ENCODE measurements at places on chromosomes 3 and 15.

DNA sequence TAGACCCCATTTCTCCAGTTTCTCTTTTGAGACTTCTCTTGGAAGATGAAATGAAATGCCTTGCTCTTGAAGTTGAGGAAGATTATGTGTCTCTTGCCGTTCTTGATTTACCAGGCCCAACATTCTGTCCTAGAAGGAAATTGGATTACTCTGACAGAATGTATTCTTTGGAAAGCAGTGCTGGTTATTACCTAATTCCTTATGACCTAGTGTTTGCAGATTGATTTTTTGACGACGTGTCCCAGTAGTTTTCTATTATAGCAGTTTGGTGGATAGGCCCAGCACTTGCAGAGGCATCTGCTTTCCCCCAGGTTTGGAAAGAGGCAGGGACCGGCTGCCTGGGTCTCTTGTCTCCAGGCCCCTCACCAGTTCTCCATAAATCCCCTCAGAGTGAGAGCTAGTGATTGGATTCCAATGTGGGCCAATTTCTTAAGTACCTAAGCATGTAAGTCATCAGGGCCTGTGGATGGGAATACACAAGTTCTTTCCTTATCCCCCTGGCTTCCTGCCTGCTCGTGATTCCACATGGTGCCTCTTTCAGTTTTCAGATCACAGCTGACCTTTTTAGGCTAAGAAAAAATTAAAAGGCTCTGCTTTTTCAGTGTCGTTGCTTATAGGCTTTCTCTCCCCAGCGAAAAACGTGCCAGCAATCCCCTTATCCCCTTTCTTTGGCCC lies 50.2 kb downstream of the EPHB3 start:
- DNase-seq, result no peak

GRCh38 chr3:71520161-71521020 lies 63.1 kb downstream of the FOXP1 start:
- DNase-seq, result no peak

- DNase-seq, result no peak
Measured at GRCh38 chr15:91228383-91228782, 128.3 kb downstream of the SV2B start.

- DNase-seq, result no peak
Measured at GRCh38 chr3:196003611-196004010, 78.3 kb downstream of the TFRC start.

DNA sequence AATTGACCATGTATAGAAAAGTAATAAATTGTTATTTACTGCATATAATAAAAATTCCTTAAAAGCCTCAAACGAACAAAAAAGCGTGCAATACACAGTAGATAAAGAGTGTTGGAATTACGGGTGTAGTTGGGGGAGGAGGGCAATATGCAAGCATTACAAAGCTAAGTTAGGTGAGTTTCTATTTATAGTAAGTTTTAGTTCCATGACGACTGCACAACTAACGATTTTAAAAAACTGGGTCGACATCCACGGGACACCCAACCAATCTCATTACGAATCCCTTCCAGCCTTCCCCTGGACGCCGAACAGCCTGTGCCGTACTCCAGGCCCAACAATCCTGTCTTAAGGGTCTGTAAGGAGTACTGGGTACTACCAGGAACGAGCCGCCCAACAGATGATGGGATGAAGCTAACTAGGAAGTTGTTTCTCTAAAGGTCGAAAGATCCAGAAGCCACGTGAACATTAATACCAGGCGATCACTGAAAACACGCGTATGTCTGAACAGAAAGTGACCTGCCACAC lies 677 bp downstream of the POLQ start:
- DNase-seq, result no peak

- no peak for DNase-seq
Measured at GRCh38 chr3:18510947-18511346, 85.8 kb upstream of the SATB1 start.

- no peak for DNase-seq
Measured at GRCh38 chr15:99486371-99487336, 79.1 kb upstream of the MEF2A start.

- no peak for DNase-seq
Measured at GRCh38 chr3:108178676-108179075, 43.5 kb downstream of the IFT57 start.

DNA sequence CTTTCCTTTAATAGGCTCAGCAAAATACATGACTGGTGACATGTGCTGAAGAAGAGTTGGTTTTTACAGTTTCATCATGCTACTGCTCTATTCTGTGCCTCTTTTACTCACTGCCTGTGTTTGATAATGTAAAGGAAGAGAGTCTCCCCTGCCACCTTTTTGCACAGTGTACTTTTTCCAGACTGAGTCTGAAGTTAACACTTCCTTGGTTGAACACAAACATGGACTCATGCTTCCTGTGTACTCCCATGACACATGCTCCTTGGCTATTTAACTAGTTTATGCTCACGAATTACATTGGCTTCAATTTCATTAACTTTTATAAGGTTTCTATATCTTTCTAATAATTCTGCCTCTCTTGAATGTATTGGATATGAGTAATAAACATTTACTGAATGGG lies 396.1 kb downstream of the VGLL3 start:
- no peak for DNase-seq

DNA sequence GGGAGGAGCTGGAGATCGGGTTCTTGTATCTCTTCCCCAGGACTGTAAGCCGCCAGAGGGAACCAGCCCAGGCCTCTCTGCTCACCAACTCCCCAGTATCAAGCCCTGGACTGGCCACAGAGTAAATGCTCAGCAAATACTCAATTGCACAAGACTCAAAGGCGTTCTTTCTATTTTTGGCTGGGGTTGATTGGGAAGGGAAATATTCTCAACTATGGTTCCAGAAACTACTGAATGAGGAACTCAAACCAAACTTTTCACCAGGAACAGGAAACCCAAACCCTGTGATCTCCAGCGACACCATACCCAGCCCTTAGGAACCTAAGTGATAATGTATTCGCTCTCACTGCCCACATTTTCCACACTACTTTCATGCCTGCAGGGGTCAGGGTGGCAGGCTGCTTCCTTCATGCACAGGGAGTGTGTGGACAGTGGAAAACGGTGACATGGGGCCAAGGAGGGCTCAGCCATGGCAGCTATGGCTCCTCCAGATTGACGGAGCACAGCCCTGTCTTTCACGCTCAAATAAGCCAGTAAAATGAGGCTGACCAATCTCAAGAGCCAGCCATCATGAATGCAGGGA lies 124.7 kb upstream of the RAD18 start:
- DNase-seq, result no peak

- DNase-seq, result no peak
Measured at GRCh38 chr3:31219131-31219843, 313.4 kb upstream of the STT3B start.

DNA sequence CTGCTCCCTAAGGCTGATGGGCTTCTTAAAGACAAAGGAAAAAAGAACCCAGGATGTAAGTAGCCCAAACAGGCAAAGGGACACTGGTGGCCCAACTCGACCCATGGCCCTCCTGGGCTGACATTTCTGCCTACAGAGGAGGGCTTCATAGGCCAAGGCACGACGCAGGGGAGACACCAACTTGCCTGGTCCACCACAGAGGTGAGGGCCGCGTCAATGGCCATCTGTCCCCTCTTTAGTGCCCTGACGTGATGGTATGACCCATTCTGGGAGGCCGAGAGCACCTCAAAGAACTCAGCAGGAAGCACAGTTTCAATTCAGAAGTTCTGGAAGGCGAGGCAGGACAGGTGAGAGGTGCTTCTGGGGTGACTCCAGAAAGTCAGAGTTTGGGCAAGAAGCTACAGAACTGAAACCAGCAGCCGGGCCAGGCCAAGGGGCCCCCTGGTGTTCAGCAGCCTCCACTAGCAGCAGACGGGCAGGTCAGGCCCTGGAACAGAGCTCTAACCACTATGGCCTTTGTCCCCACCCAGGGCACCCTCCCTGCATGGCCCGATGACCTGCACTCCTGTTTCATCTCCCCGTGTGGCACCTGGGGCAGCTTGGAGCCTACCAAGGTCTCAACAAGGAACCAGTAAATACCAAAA lies 45.1 kb downstream of the HMCES start:
- no peak for DNase-seq

DNA sequence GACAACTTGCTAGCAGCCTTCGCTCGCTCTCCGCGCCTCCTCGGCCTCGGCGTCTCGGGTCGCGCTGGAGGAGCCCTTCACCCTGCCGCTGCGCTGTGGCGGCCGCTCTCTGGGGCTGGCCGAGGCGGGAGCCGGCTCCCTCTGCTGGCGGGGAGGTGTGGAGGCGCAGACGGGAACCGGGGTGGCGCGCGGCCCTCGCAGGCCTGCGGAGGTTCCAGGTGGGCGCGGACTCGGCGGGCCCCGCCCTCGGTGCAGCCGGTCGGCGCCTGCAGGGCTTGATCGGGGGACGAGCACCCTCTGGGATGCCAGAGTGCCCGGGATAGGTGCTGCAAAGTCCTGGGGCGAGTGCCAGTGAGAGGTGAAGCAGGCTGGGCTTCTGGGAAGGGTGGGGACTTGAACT lies 989.9 kb downstream of the ROBO2 start:
- DNase-seq, result no peak

DNA sequence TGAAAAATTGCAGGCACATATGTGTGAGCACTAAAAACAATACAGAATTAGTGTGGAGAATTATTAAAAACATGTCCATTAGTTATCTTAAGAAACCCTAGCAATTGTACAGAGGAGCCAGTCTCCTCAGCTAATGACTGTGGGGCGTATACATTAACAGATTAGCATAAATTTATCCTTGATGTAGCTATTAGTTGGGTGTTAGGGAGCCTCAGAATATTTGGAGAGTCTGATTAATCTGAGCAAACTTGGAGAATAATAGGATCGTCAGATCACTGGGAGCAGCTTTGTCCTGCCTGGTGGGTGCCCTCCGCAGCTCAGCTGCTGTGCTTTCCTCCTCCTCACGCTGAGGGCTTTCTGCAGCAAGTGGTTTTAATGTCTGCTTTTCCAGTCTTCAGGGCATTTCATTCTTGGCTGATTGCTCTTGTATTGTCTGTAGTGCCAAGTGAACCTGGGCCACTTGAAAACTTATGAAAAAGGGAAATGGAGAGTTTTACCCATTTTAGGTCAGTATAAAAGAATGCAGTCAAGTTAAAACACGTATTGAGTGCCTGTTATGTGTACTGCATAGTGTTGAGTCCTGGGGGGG lies 417.4 kb upstream of the SEMA6D start:
- DNase-seq, result no peak

GRCh38 chr15:64581408-64581761 lies 121.0 kb downstream of the ZNF609 start:
- no peak for DNase-seq

- DNase-seq, result no peak
Measured at GRCh38 chr15:78193731-78194567, 40.4 kb downstream of the ACSBG1 start.

GRCh38 chr3:101527441-101527840 lies 14.4 kb upstream of the SENP7 start:
- DNase-seq, result no peak

DNA sequence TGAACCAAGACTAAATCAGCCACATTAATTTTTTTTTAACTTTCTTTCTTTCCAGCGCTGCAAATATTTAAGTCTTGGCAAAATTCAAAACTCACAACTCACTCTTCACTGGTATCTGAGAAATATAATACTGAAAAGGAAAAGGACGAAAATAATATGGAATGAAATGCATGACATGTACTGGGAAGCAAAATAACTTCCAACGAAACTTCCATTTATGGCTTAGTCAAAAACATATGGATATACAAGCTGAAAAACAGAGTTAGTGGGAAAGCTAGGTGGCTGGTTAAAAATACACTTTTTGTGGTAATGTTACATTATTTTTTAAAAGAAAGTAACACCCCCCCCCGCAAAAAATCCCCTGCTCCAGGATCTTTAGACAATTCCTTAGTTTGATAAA lies 86.1 kb downstream of the TM4SF4 start:
- no peak for DNase-seq

DNA sequence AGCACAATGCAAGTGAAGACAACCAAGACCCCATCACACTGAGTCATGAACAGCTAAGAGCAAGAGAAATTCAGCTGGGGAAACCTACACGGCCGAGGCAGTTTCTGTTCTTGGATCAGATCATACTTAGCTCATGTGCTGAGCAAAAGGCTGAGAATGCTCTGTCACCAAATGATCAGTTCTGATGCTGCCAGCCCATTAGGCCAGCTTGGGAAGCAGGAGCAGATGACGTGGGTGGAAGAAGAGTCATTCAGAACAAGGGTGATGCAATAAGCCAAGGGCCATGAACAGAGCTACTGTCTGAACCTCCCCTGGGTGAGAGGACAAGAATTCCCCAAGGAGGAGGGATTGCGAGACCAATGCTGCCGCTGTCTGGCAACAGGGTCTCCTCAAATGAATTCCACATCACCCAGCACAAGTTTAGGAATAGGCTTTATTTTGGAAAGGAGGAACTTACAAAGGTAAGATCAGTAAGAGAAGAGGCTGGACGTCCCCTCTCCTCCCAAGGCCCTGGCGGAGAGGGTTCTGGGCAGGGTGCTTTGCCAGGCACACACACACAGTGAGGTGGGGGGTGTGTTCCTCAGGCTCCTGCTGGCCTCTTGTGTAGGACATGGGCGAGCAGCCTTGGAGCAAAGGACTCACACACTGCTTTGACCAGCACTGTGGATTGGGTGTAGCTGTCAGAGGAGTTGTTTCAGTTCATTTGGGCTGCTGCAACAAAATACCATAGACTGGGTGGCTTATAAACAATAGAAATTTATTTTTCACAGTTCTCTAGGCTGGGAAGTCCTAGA lies 65.6 kb upstream of the CTXND1 start:
- no peak for DNase-seq

- DNase-seq, result no peak
Measured at GRCh38 chr3:193499801-193500485, 54.8 kb downstream of the ATP13A4 start.

DNA sequence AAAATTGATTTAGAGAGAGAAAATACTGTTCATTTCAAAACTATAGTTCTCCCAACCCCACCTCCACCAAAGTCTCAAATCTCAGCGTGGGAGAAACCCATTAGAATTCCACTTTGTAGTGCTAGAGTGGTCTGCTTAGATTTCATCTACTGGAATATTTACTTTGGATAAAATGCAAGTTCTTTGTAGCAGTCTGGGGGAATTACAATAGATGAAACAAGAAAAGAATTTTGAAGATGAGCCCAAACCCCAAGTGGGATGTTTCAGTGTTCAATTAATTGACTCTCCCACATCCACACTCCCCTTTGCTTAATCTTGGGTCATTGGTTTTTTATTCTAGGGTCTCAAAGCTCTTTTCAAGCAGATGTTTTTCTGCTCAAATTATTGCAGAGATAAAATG lies 97.8 kb downstream of the RPL22L1 start:
- DNase-seq, result no peak

GRCh38 chr15:31511707-31512310 lies 185.2 kb downstream of the KLF13 start:
- no peak for DNase-seq

- DNase-seq, result no peak
Measured at GRCh38 chr15:75425966-75426500, 25.5 kb downstream of the SIN3A start.

Data from T-helper 2 cell (primary cell).